IMR-90 (cell line): ENCODE measurements at places on chromosomes 16 and 17.

DNA sequence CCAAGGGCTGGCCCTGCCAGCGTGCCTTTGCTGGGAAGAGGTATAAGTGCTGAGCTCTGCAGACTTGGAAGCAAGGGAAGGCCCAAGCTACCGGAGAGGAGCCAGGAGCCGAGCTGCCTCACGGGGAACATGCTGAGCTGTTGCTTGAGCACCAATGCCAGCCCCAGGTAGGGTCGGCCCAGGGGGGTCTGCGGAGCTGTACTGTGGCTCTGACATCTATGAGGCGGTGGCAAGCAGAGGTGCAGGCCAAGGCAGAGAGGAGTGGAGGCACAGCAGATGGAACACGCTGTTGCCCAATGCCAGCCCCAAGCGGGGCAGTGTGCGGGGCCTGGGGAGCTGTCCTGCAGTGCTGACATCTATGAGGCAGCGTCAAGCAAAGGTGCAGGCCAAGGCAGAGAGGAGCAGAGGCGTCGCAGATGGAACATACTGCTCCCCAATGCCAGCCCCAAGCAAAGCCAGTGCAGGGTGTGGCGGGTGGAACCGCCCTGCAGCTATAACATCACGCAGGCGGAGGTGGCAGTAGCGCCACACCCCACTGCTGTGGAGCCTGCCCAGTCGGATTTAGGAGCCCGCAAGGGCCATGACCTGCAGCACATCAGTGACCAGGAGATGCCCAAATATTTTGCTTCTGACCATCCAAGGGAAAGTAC lies 10.0 kb downstream of the GGA2 start:
- no peak overlapping the region for H3K27ac ChIP-seq
- peaks cover 11% of the 10 kb centered on the region for H3K4me1 ChIP-seq
- peaks cover 4% of the 10 kb centered on the region for H3K36me3 ChIP-seq
- no peaks in the 10 kb centered on the region for H3K27me3 ChIP-seq

DNA sequence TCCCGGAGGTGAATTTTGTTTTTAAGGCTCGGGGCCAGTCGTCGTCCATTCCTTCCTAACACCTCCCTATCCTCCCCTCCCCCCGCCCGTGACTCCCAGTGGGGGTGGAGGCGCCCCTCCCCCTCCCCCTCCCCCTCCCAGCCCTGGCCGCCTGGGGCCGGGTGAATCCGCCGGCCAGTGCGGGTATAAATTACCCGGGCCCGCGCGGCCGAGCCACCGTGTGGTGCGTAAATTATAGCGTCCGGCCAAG lies 2.0 kb upstream of the GSE1 start:
- H3K36me3 ChIP-seq = no peaks in the 10 kb centered on the region
- peaks cover 20% of the 10 kb centered on the region for H3K4me1 ChIP-seq
- no peaks in the 10 kb centered on the region for H3K27me3 ChIP-seq
- DNase-seq = no peak
- H3K27ac ChIP-seq = peak overlapping the region; percentile 54
- peak overlapping the region; percentile 60 for H3K4me3 ChIP-seq

DNA sequence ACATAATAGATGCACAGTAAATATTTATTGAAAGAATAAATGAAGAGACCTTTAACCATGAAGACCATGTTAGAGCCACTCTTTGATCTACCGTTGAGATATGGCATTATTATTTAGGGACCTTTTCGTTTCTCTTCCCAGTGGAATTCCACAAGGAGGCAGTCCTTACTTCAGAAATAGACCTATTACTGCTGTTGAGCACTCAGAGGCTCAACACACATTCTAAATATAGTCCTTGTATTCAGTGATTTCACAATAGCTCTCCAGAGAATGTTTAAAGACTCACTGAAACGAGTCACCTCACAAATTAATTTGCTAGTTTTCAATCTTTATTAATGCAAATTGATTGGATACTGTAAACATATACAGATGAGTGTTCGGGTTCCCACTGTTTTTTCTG lies 603.8 kb downstream of the CDH8 start:
- H3K36me3 ChIP-seq = no peaks in the 10 kb centered on the region
- no peak overlapping the region for H3K4me3 ChIP-seq
- no peaks in the 10 kb centered on the region for H3K27me3 ChIP-seq
- no peak overlapping the region for H3K27ac ChIP-seq
- DNase-seq = no peak

DNA sequence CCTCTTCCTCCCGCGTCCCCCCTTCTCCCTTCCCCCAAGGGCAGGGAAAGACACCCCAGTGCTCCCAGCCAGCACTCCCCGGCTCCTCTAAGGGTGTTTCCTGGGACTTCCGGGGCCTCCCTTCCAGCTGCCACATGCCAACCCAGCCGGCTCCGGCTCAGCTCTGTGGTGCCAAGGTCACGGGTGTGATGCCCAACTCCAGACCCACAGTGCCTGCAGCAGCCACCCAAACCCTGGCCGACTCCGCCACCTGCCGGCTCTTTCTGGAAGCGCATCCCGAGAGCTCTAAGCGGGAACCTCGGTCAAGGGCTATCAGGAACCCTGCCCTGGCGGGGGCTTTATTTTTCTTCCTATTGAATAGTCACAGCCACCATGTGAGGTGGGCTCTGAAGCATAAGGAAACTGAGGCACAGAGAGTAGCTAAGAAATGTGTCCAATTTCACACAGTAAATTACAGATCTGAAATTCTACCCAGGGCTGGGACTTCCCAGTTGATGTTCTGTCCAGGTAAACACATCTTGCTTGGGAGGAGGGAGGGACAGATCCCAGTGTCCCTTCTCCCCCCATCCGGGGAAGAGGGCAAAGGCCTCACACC lies 3.3 kb upstream of the PPP1R1B start:
- peaks cover 3% of the 10 kb centered on the region; the same call in 1 of the 2 replicates for H3K4me1 ChIP-seq
- peak; percentile 36 for DNase-seq
- H3K36me3 ChIP-seq = no peaks in the 10 kb centered on the region
- no peak overlapping the region for H3K4me3 ChIP-seq

GRCh38 chr17:28407974-28408306 lies 1.9 kb upstream of the SLC46A1 start:
- peaks cover 3% of the 10 kb centered on the region for H3K4me1 ChIP-seq
- H3K36me3 ChIP-seq = no peaks in the 10 kb centered on the region
- H3K27ac ChIP-seq = no peak overlapping the region
- H3K27me3 ChIP-seq = peaks cover 15% of the 10 kb centered on the region
- no peak overlapping the region for H3K4me3 ChIP-seq

DNA sequence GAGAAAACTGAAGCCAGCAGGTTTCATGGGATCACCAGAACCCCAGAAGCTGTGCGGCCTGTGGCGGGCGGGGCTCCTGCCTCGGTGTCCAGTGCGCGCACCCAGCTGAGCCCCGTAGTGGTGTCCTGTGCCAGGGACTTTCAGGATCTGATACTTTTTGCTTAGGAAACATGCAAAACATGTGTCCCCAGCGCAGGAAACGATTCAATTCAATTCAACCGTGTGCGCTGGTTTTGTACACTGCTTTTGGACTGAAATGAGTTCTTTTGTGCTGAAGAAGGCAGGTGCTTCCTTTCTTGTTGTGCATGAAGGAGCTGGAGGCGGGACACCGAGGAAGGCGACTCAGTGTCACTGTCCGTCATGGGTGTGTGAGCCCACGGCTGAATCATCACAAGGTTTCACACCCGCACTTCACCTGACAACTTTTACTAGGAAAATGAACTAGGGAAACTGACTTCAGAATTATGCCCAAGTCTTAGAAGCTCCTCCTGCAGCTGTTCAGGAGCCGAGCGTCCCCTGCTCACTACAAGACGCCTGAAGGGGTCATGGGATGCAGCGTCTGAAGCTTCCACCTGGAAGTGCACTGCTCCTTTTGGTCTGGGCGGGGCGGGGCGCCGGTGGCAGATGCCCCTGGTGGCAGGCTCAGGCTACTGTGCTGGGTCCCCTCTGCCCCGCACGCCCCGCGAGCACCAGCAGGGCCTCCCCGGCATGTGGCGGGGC lies 31.4 kb upstream of the ZNF750 start:
- H3K27ac ChIP-seq = no peak overlapping the region
- no peak for DNase-seq
- no peak overlapping the region for H3K4me3 ChIP-seq
- no peaks in the 10 kb centered on the region for H3K27me3 ChIP-seq

- peak; percentile 51 for DNase-seq
These were observed 28.0 kb downstream of the MRM1 start for GRCh38 chr17:36629252-36629847.

DNA sequence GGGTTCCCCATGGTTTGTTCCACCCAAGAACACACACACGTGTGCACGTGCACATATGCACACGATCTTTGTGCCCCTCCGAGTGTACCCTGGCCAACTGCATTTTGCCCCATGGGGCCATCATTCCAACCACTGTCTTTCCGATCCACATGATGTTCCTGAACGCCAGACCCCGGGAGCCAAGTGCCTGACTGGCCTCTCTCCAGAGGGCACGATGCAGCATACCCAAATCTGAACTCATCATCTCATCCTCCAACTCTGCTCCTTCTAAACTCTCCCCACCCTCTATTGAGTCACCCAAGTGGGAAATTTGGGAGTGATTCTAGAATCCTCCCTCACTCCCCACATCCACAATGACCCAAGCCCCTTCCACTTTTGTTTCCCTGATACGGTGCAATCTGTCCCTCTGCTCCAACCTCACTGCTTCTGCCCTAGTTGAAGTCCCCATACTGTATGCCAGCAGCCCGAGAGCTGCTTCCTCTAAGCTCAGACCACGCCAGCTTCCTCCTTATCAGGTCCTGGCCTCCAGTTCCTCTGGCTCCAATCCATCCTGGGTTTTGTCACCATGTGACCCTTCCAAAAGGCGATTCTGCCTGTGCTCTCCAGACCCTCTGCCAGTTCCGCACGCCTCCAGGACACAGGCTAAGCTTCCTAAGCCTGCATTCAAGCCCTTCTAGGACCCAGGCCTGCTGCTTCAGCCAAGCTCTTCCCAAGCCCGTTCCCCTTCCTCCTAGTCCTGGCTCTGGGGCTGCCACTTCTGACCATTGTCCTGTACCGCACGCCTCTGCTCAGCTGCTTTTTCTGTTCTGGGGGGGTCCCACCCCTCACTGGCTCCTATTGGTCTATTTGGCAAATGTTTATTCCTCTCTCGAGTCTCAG lies 10.1 kb upstream of the TMEM208 start:
- no peaks in the 10 kb centered on the region for H3K4me1 ChIP-seq
- H3K27me3 ChIP-seq = no peaks in the 10 kb centered on the region
- no peak overlapping the region for H3K27ac ChIP-seq
- H3K36me3 ChIP-seq = peaks cover 4% of the 10 kb centered on the region; the same call in 1 of the 2 replicates
- H3K4me3 ChIP-seq = no peak overlapping the region
- no peak for DNase-seq

GRCh38 chr16:71360378-71360777 lies 1.9 kb downstream of the CALB2 start:
- H3K27me3 ChIP-seq = peaks cover 20% of the 10 kb centered on the region
- no peaks in the 10 kb centered on the region for H3K36me3 ChIP-seq
- peak; percentile 94 for DNase-seq
- H3K27ac ChIP-seq = no peak overlapping the region

DNA sequence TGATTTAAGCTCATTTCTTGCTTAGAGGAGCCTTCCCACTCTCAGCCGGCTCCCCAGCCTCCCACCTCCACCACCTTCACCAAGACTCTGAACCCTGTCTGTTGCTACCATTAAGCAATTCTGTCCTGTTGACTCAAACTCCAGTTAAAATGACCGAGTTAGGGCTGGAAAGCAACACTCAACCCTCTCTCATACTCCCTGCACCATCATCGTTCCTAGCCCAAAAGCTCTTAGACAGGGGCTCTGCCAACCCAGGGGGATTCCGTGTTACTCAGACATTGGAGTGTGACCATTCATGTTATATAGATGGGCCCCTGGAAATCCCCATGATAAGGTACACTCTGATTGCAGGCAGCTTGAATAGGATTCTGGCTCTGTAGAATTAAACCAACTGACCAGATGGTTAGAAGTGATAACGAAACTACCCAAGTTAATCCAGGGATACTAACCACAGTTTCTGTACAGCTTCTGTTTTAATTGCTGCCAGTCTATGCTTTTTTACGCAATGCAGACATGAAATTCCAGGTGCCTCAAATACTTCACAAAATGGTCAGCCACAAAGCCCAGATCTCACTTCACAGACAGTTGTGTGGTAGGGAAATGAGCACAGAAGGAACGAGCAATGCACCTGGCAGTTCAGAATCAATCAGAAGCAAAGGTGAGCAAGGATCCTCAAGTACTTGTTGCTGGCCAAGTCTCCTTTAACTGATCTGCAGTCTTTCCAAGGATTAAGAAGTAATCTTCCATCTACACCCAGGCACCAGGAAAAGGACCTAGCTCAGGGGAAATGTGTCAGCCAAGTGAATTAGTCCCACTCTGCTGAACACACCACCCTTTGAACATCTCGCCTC lies 2.1 kb downstream of the SSTR2 start:
- no peak overlapping the region for H3K4me3 ChIP-seq
- H3K36me3 ChIP-seq = no peaks in the 10 kb centered on the region
- no peak for DNase-seq

GRCh38 chr17:47254403-47254943 lies 846 bp downstream of the ITGB3 start:
- peaks cover 2% of the 10 kb centered on the region; the same call in 1 of the 2 replicates for H3K36me3 ChIP-seq
- H3K27ac ChIP-seq = peak overlapping the region; percentile 48; the same call in 1 of the 2 replicates
- no peaks in the 10 kb centered on the region; the same call in 1 of the 2 replicates for H3K27me3 ChIP-seq
- peak overlapping the region; percentile 99 for H3K4me3 ChIP-seq

- H3K36me3 ChIP-seq = no peaks in the 10 kb centered on the region
- DNase-seq = no peak
- no peak overlapping the region for H3K4me3 ChIP-seq
- no peak overlapping the region for H3K27ac ChIP-seq
These were observed 196.1 kb upstream of the HS3ST3A1 start for GRCh38 chr17:13797863-13798262.
